HEK293T (cell line): ENCODE measurements at places on chromosomes 12 and 14.

DNA sequence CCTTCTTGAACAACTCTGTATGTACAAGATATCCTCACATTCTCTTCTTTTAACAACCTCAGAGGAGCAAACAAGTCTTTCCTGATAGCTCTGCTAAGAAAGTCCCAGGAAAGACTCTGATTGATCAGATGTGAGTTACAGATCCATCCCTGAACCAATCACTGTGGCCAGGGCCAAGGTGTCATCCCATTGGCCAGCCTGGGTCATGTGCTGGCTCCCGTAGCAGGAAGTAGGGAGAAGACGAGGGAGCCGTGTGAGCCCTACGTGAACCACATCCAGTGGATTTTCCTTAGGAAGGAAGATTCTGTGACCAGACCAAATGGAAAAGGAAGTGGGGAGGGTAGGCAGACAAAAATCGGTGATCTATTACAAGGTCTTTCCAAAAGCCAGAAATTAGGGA lies 5.6 kb downstream of the P2RX7 start:
- no peak for DNase-seq

- no peak for DNase-seq
These were observed 225.1 kb upstream of the CRY1 start for GRCh38 chr12:107318556-107318805.

- no peak for DNase-seq
These were observed 50.4 kb downstream of the CYP46A1 start for GRCh38 chr14:99734406-99735051.

DNA sequence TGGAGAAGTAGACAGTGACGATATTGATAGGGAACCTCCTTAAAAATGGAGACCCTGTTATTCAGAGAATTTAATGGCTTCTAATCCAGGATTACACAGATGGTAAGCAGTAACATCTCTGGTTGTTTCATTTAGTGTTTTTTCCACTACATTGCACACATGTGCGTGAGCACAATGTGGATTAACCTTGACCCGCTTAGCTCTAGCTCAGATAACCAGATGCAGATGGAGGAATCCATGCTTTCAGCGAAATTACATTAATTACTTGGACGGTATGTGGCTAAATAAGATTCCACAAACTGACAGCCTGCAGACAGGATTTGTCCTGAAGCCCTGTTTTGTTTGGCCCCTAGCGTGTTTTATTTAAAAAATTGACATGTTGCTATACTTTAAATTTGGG lies 378.4 kb downstream of the CCDC91 start:
- no peak for DNase-seq

GRCh38 chr14:52360831-52361230 lies 46.7 kb downstream of the PTGER2 start:
- DNase-seq: no peak

- DNase-seq: no peak
These were observed 1165.9 kb upstream of the TMEM132C start for GRCh38 chr12:127101076-127101475.

DNA sequence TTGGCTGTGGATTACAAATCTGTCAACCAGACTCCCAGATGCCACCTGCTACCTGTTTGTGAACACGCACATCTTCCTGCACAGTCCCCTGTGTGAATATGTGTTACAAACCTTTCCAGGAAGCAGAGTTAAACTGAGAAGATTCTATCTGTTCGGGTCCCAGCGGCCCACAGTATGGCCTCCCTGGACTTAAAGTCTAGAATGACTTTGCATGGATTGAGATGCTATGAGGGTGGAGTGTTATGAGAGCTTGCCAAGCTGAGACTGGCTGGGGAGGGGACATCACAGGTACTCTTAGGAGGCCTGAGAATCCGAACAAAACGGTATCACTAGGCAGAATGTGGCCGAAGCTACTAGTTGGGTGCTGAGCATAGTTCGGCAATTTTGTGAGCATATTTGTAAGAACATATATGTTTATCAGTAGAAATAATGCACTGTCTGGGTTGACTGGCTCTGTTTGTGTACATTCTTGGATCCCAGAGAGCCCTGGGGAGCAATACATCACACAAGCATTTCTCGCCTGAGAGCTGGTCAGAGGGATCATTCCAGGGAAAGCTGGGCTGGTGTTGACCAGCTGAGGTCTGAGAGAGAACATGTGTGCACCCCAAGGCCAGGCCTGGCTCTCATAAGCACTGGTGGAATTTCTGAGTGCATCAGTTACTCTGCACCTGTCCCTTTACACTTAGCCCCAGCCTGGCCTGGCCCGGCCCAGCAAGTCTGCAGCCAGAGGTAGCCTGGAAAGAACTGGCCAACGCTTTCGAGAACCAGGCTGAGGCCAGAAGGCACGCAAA lies 29.8 kb upstream of the LTBP2 start:
- DNase-seq: no peak

- DNase-seq: no peak
These were observed 13.8 kb downstream of the DTX1 start for GRCh38 chr12:113070117-113070906.

GRCh38 chr14:99181804-99182520 lies 90.0 kb downstream of the BCL11B start:
- DNase-seq: no peak

DNA sequence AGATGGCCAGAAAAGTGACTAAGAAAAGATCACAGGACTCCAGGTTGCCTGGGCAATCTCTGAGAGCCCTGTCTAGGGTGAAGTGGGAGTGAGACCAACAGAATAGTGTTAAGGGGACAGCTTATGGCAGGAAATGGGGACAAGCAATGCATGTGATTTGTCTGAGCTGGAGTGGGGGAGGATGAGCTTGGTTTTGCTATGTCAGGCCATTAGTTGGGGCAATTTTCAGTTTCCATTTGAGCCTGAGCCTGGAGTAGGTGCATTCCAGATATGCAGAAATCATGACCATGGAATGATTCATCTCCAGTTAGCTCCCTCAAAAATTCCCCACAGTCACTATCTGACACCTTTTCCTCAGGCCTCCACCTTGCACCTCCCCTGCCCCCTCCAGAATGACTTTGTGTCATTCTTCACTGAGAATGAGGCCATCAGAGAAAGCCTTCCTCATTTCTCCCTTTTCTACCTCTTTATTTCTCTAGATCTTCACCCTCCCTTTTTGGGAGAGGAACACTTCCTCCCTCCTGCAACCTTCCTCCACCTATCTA lies 150.9 kb upstream of the PLEKHG7 start:
- DNase-seq: no peak
